ENCODE measurements at places on chromosomes 1 and 21. TPM values are rescaled to one million over a fixed set of nuclear protein-coding genes. Genes with fewer than 3 reads are reported as not detected.
A peak's percentile ranks its signal among the peaks of the same experiment; 100 is the strongest.

Gene UTS2
- not detected for total RNA-seq

Gene GNAI3
- 2.5 TPM for total RNA-seq

Gene CYP4A11
- total RNA-seq: 0.91 TPM

Gene RHOU
- 45.0 TPM for total RNA-seq

DNA sequence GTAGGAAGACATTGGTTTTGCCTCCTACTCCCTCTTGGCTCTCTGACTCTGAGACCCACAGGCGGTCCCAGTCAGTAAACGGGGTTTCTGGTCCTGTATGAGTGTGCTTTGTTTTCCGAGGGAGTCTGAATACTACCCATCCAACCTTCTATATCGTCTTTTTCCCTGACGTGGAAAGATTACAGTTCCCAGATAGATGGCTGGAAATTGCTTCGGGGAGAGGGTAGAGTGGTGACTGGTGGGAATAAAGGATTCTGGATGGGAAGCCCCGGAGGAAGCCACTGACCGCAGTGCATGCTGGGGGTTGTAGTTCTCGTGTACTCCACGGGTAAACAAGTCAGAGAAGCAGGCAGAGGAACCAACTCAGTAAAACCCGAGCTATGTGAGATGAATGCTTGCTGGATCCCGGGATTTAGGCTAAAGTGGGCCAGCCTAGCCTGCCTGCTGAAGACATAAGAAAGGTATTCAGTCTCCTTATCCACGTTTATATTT is 66.2 kb upstream of the IRF2BP2 start:
- no peaks in the 10 kb centered on the region for H3K27me3 ChIP-seq
- H3K36me3 ChIP-seq: no peaks in the 10 kb centered on the region
- peak; percentile 78 for DNase-seq
- peak overlapping the region; percentile 77 for H3K27ac ChIP-seq
- H3K4me3 ChIP-seq: peak overlapping the region; percentile 57

- no peak for DNase-seq
- H3K36me3 ChIP-seq: no peaks in the 10 kb centered on the region
- H3K27ac ChIP-seq: no peak overlapping the region
- no peak overlapping the region for H3K4me3 ChIP-seq
- no peaks in the 10 kb centered on the region for H3K27me3 ChIP-seq
- H3K4me1 ChIP-seq: peaks cover 12% of the 10 kb centered on the region
Observed at GRCh38 chr1:172549621-172550280, 16.8 kb downstream of the SUCO start.

Gene MPL
- not detected for total RNA-seq

GRCh38 chr1:78088486-78088885 is 42.7 kb downstream of the GIPC2 start:
- no peaks in the 10 kb centered on the region for H3K27me3 ChIP-seq
- H3K27ac ChIP-seq: no peak overlapping the region
- no peak for DNase-seq
- H3K36me3 ChIP-seq: no peaks in the 10 kb centered on the region
- H3K4me3 ChIP-seq: no peak overlapping the region
- no peaks in the 10 kb centered on the region for H3K4me1 ChIP-seq

DNA sequence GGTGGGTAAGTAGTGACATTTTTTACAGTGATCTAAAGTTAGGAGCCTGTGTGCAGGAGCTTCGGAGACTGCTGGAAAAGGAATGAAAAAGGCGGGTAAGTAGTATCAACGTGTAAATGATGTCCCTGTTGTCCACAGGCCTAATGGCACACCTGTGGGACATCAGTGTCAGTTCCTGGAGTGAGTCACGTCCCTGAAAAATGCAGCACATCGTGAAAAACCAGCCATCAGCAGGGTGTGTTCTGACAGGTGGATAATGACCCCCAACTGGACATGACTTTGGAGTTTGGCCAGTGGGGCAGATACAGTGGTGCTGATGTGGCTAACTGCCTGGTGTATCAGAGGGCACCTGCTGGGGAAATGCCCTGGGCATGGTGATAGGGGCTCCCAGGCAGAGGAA is 12.0 kb upstream of the PRDM15 start:
- no peak for DNase-seq
- H3K4me3 ChIP-seq: no peak overlapping the region
- H3K36me3 ChIP-seq: no peaks in the 10 kb centered on the region
- no peaks in the 10 kb centered on the region for H3K27me3 ChIP-seq

- DNase-seq: no peak
- H3K27me3 ChIP-seq: no peaks in the 10 kb centered on the region
- no peak overlapping the region for H3K27ac ChIP-seq
- H3K36me3 ChIP-seq: no peaks in the 10 kb centered on the region
- H3K4me3 ChIP-seq: no peak overlapping the region
Observed at GRCh38 chr1:200150721-200151120, 123.2 kb downstream of the NR5A2 start.
